Hematopoietic multipotent progenitor cell treated with erythropoietin and hydrocortisone succinate and interleukin-3 and kit ligand, for 8 days (in vitro differentiated cells): ENCODE measurements at places on chromosomes 3 and 15.

- no peak for DNase-seq
These were observed 83.1 kb downstream of the DIPK2A start for GRCh38 chr3:144054766-144055165.

DNA sequence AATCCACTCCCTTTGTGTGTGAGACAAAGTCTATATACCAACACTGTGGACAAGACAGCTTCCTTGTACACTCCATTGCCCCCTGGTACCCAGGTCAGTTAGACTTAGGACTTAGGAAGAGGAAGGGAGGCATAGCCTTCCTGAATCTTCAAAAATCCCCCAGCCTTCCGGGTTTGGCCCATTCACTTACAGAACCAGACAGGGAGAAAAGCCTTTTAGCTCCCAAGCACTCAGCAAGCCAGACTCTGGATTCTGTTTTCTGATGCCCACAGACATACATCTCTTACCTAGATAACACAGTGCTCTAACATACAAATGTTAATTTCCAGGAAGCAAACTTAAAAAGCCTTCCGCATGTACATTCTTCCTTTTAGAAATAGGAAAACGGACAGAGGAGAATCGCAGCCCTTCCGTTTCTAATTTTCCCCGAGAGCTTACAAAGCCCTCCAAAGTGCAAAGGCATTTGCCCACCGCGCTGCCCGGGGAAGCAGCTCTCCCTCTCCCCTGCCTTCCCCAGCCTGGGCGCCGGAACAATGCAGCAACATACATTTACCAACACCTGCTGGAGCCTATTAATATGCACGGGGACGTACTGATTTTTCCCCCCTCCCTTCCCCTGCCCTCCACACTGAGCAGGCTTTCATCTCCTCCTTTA, 442.0 kb downstream of the MAGI1 start:
- no peak for DNase-seq

DNA sequence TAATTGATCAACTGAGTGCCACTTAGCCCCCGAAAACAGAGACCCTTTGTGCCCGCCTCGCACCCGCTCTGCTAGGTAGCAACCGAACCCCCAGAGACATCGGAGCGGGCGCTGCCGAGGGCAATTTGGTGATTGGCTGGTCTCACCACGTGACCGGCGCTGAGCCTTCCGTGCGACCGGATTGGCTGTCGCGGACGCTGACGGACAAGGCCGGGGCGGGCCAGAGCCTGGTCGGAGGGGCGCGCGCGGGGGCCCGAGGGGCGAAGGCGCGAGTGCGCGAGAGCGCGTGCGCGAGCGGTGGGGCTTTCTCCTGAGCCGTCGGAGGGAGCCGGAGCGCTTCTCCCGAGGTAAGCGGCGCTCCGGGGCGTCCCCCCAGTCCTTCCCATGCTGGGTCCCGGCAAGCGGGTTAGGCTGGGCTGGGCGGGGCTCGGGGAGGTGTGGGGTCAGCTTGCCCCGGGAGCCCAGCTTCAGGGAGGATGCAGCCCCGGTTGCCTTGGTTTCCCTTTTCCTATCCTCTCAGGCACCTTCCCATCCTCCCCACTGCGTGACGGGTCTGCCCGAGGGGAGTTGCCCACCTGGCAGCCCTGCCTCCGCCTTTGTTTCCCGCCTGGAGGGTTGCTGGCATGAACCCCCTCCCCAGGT, at the start of gene TMEM108:
Gene TMEM108, plus strand, starts transcription at position 303 of the 642 bp plus-strand sequence.
- peak; percentile 49 for DNase-seq

- DNase-seq: no peak
These were observed 22.2 kb upstream of the TRIM42 start for GRCh38 chr3:140655678-140656077.

- no peak for DNase-seq
These were observed 668.7 kb downstream of the OTOL1 start for GRCh38 chr3:162165346-162165745.

GRCh38 chr15:88389120-88389519, 78.1 kb downstream of the MRPL46 start:
- no peak for DNase-seq

- DNase-seq: peak; percentile 54
These were observed 2.9 kb downstream of the FBXL22 start for GRCh38 chr15:63600001-63600615.

- no peak for DNase-seq
These were observed 109.7 kb upstream of the GADL1 start for GRCh38 chr3:31004025-31004678.
